ENCODE measurements at places on chromosomes 11 and 22.

DNA sequence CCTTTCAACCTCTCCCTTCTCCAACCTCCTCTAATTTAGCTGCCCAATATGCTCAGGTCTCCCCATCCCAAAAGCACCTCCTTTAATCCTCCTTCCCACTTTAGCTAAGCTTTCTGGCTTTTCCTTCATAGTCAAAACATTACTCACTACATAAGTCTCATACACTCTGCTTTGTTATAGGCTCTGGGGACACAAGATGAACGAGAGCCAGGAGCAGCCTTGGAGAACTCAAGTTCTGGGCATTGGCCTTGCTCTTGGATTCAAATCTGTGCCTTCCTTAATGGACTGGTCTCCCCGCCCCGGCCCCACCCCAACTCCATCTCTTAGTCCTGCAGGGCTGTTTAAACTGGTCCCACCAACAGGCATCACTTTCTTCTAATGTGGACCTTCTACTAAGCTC, 11.4 kb upstream of the HPX start:
- DNase-seq = no peak

GRCh38 chr22:50694099-50694605, 21.5 kb downstream of the SHANK3 start:
- no peak for DNase-seq

DNA sequence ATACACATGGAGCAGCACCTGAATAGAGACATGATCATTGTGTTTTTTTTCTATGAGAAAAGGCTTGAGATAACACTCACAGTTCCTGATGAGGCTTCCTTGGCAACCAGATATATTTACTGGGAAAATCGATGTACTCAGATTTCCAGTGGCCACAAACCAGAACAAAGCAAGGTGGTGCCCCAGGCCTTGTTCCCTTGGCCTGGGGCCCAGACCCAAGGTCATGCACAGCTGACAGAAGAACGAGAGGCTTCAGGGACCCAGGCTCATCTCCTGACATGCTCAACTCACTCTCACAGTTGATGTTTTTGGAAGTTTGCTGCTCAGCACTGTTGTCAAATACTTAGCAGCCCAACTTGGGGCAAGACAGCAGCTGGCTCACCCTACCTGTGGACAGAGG, 281.8 kb downstream of the NTM start:
- DNase-seq = no peak

GRCh38 chr22:25192406-25192805, 7.3 kb upstream of the CRYBB3 start:
- DNase-seq = no peak

DNA sequence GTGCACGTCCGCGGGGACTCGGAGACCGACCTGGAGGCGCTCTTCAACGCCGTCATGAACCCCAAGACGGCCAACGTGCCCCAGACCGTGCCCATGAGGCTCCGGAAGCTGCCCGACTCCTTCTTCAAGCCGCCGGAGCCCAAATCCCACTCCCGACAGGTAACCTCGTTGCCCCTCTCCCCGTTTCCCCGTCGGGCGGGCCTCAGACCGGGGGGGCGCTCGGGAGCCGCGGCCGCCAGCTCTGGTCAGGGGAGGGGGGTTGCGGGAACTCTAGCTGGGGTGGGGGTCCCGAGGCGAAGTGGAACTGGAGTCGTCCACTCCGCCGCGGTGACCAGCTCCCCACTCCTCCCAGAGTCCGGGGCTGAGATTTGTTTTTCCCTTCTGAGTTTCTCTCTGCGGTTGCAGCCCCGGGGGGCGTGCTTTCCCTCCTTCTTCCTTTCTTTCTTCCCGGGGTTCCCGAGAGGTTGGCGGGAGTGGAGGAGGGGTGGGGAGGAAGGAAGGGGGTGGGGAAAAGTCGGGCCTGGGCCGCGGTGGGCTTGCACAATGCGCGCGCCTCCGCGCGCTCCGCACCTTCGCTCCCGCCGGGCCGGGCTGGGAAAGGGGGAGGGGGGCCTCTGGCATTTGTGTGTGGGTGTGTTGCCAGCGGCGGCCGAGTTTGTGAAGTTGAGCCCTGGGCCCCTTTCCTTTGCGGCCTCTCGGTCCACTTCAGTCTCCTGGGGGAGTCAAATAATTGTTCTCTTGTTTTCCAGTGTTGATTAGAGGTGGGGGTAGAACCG, 952 bp downstream of the YAP1 start:
- DNase-seq = no peak

- DNase-seq = no peak
Observed at GRCh38 chr11:75263944-75264349, 23.4 kb downstream of the TPBGL start.

- DNase-seq = no peak
Observed at GRCh38 chr11:11588891-11589290, 32.9 kb downstream of the GALNT18 start.

DNA sequence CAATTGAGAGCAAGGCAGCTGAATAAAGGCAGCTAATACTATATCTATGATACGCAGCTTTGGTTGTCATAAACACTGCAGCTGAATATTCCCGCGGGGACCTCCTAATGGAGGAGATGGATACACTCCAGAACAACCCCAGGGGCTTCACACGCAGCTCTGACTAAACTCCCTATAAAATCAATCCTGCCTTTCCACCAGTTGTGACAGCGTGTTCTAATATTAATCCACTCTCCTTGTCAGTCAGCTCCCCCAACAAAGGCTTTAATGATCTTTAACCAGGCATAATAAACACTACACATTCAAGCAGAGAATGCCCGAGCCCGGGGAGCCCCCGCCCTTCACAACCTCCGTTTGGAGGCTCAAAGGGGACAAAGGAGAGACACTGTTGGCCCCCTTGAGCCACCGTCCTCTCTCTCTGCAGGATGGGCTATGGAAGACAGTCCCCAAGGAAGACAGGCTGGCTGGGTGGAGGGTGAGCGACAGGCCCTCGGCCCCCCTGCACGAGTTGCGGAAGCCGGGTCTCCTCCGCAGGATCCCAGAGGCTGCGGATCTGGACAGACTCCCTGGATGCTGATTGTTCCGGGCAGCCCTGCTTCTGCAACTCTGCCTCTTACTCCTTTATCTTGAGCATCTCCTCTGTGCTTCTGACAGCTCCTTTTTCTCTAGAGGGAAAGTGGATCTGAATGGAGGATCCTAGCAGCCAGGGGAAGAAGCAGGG, 565.2 kb downstream of the BUD13 start:
- no peak for DNase-seq

DNA sequence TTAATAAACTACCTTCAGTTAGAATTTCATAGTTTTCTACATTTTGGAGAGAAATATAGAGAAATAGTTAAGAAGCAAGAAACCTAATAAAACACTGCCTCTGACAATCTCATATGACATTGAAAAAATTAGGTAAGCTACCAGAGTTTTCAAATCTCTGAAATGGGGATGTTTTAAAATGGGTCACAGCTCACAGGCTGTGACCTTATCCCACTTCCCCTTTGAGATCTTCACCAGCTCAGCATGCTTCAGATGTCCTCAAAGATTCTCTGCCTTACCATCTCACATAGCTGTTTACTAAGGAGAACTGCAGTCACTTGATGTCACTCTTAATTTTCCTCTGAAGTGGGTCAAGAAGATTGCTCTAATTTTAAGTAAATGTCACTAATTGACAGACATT, 717.8 kb downstream of the JRKL start:
- no peak for DNase-seq

GRCh38 chr11:73206801-73207200, 11.3 kb upstream of the P2RY2 start:
- DNase-seq = no peak

DNA sequence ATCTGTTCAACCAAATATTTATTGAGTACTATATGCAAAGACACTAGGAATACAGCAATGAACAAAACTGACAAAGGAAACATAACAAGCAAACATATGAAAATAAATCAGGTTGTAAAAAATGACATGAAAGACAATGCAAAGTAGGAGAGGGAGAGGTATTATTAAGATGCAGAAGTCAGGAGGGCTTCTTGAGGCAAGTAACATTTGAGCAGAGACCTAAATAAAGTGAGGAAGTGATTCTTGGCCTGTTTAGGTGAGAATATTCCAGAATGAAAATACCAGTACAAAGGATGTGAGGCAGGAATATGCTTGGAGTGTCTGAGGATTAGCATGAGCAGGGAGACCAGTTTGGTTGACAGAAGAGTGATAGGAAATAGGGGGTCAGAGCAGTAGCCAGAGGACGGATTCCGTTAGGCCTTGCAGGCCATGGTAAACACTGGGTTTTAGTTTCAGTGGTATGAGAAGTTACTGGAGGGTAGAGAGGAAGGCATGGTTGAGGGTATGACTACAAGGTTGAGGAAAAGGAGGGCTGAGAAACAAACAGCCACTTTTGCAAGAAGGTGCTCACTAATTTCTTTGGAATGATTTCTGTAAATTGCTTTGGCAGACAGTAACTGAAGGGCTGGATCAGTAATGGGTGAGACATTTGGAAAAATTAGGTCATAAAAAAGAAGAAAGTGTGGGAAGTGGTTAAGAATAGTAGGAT, 191.9 kb downstream of the SWAP70 start:
- no peak for DNase-seq

DNA sequence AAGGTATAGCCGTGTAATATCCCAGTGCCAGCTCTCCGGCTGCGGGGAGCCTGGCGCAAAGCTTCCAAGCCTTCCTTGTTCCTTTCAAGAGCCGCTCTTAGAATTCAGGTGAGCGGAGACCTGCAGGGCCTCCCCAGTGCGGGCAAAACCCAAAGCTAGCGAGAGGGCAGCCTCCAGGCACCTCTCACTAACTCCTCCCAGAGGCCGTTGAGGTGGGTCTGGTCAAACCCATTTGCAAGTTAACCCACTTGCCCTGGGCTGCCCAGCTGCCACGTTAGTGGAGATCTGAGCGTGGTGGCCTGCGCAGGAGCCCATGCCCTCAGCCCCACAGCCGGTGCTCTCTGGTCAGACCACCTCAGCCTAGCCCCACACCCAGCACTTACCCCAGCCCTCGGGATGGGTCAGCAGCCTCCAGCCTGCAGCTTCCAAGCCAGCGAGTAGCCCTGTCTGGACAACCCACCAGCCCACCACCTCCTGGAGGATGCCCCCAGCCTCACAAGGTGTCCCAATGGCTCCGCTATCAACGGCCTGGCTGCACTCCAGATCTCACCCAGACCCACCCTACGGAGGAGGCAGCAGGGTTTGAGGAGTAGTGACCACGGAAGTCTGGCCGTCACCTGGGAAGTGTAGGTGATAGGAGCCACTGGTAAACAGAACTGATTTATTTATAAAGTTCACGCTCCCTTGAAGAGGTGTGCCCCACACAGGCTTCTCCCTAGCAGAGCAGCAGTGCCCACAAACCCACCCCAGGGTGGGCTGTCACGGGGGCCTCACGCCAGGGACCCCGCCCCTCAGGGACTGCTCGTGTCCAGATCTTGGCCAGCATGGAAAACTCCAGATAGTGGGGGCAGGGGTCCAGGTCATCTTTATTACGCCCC, 2.3 kb downstream of the ASCL2 start:
- no peak for DNase-seq

DNA sequence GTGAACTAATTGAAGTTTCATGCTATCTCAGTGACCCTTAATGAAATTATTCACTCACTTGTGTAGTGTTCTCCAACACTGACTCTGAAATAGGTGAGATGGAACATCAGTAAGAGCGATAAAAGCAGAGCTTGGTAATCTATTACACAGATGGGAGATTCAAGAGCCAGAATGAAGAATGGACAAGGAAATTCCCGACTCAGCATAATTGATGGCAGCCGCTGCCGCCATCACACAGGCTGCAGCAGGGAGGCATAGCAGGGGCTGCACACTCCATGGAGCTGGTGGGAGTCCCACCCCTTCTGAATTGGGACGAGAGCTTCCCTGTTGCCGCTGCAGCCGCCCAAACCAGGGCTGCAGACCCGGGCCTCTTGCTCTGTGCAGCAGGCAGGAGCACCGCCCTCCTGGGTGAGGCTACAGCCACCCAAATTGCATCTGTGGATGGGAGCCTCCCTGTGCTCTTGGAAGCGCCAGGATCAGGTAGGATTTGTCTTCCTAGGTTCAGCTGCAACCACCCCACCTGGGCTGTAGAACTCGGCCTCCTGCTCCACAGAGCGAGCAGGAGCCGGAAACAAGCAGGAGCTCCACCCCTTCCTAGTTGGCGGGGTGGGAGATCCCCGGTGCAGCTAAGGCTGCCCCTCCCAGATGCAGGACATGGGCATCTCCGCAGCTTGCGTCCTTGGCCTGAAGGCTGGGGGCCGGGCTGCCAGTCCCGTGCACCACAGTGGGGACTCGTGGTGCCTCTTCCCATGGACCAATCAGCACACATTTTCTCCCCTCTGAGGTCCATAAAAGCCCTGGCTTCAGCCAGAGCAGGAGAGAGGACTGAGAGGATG, 535.1 kb upstream of the LUZP2 start:
- no peak for DNase-seq

DNA sequence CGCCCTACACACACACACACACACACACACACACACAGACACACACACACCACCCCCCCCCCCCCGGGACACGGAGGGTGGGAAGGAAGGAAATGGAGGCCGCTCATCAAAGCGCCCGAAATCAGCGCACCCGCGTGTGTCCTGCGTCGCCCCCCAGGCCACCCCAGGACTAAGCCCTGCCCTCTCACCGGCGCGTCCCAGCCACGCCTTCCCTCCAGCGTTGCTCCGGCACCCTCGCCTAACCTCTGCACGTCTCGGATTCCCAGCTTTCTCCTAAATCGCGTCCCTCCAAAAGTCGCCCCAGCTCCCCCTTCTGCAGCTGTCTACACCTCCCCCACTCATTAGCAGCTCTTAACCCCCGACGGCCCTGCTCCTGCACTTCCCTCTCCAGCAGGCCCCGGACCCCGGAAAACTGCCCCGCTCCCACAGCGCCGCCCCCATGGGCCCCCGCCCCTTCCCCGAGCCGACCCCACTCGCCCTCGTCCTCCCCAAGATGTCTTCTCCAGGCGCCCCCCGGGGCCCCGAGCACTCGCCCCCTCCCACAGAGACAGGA, 557 bp downstream of the PACSIN2 start:
- peak; percentile 52 for DNase-seq

GRCh38 chr11:13061294-13061990, 52.3 kb downstream of the RASSF10 start:
- DNase-seq = no peak

GRCh38 chr11:65637794-65638419, at the start of gene SIPA1:
Gene SIPA1 (plus strand): TSS chr11:65638101. CDS start chr11:65640922, 2,821 bp downstream.
- peak; percentile 86 for DNase-seq

GRCh38 chr11:20177136-20177535, 16.9 kb upstream of the DBX1 start:
- DNase-seq = no peak

DNA sequence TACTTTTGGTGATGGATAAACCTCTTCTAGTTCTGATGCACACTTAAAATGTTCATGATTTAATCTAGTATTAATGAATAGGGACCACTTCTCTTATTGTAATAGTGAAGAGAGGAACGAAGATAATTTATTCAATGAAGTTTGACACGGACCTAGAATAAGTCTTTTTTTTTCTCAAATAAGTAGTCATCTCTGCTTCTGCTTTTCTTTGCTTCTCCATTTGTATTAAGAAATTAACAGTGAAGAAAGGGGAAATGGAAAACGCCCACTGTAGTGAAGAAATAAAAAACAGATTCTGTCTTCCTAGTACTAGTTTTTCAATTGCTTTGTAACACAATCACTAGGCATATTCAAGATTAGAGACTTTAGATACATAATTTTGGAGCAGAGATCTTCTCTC, 73.0 kb downstream of the CD44 start:
- no peak for DNase-seq
